Effector memory CD8-positive, alpha-beta T cell (primary cell): ENCODE measurements at places on chromosomes 5 and 9.

- H3K27me3 ChIP-seq = peaks cover 15% of the 10 kb centered on the region
- no peak for DNase-seq
- no peaks in the 10 kb centered on the region for H3K36me3 ChIP-seq
- H3K4me1 ChIP-seq = no peaks in the 10 kb centered on the region
These were observed 5.2 kb upstream of the FCN2 start for GRCh38 chr9:134875371-134875770.

- H3K27ac ChIP-seq = peak overlapping the region; percentile 97
- no peaks in the 10 kb centered on the region for H3K27me3 ChIP-seq
- no peak for DNase-seq
- H3K4me3 ChIP-seq = peak overlapping the region; percentile 90
- no peaks in the 10 kb centered on the region for H3K36me3 ChIP-seq
These were observed 681 bp downstream of the CPLANE1 start for GRCh38 chr5:37248421-37248969.

GRCh38 chr5:177378884-177379883 lies 5.0 kb upstream of the SLC34A1 start:
- H3K4me1 ChIP-seq = peaks cover 11% of the 10 kb centered on the region
- no peak for DNase-seq
- peak overlapping the region; percentile 52 for H3K27ac ChIP-seq

- H3K4me3 ChIP-seq = no peak overlapping the region
- no peaks in the 10 kb centered on the region for H3K4me1 ChIP-seq
- peaks cover 37% of the 10 kb centered on the region for H3K27me3 ChIP-seq
- no peak overlapping the region for H3K27ac ChIP-seq
These were observed 27.8 kb upstream of the GLIS3 start for GRCh38 chr9:4327504-4328191.

- no peaks in the 10 kb centered on the region for H3K27me3 ChIP-seq
- DNase-seq = no peak
- H3K27ac ChIP-seq = no peak overlapping the region
- H3K4me3 ChIP-seq = no peak overlapping the region
- no peaks in the 10 kb centered on the region for H3K36me3 ChIP-seq
These were observed 6.4 kb downstream of the SH3RF2 start for GRCh38 chr5:145942749-145943148.

DNA sequence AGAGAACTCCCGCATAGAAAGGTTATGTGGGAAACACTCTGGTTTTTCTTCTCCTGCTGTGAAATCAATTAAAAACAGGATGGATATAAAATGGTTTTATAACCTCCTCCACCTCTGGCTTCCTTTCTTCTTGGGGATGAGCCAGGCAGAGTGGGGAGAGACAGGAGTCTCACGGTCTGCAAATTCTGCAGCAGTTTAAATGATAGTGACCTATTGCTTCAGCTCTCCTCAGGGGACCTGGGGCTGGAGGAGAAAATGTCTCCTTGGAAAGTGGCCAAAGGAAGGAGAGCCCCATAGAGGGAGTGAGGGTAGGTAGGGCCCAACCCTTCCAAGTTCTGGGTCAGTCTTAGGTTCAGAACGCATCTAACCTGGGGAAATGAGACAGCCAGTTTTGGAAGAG lies 118.8 kb downstream of the MTX3 start:
- DNase-seq = no peak
- H3K36me3 ChIP-seq = no peaks in the 10 kb centered on the region
- no peaks in the 10 kb centered on the region for H3K4me1 ChIP-seq
- H3K4me3 ChIP-seq = no peak overlapping the region

- DNase-seq = no peak
- no peaks in the 10 kb centered on the region for H3K4me1 ChIP-seq
- no peaks in the 10 kb centered on the region for H3K27me3 ChIP-seq
- no peak overlapping the region for H3K4me3 ChIP-seq
- H3K27ac ChIP-seq = no peak overlapping the region
These were observed 30.8 kb downstream of the C5 start for GRCh38 chr9:121019273-121019672.

DNA sequence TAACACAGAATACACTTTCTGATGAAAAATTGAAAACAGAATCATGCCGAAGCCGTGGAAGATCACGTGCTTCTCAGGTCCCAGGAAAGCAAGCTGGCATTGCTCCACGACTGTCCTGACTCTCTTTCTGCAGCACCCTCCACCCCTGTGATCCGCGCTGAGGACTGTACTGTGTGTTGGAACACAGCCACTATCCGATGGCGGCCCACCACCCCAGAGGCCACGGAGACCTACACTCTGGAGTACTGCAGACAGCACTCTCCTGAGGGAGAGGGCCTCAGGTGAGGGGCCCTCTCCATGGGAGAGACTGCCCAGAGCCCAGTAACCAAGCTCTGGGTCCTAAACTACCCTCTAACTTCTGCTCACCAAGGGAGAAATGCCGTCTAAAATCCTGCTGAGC lies 73.3 kb downstream of the CMYA5 start:
- H3K36me3 ChIP-seq = peaks cover 3% of the 10 kb centered on the region
- no peaks in the 10 kb centered on the region for H3K4me1 ChIP-seq
- H3K4me3 ChIP-seq = no peak overlapping the region
- peaks cover 2% of the 10 kb centered on the region for H3K27me3 ChIP-seq
- no peak for DNase-seq

DNA sequence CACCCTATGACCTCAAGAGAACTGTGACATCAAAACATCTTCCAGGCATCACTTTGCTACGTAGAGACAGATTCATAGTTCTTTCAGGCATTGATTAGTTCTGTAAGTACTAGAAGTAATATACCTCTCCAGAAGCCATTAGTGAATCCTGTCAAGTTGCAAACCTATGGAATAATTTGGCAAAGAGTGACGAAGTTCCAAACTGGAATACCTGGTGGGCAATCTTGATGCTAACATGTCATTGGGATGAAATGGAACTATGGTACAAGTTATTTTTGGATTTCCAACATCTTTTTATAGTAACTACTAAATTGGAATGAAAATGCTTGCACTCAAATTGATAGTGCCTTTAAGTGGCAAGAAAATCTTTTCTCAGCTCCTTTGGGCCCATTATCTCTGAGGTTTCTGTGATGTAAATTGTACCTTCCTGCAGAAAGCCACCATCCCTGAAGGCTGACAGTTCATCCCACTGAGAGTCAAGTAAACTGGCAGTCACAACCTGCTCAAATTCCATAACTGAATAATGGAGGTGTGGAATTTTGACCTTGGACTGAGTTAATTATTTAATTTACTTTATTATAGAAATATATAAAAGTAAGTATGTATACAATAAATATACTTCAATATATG lies 435.5 kb downstream of the DTWD2 start:
- no peak overlapping the region for H3K27ac ChIP-seq
- H3K4me3 ChIP-seq = no peak overlapping the region
- no peaks in the 10 kb centered on the region for H3K27me3 ChIP-seq

- peaks cover 26% of the 10 kb centered on the region for H3K4me1 ChIP-seq
- H3K27me3 ChIP-seq = no peaks in the 10 kb centered on the region
- peak overlapping the region; percentile 46 for H3K27ac ChIP-seq
- H3K36me3 ChIP-seq = peaks cover 57% of the 10 kb centered on the region
These were observed 9.0 kb upstream of the AK1 start for GRCh38 chr9:127886401-127886972.
